ENCODE measurements at places on chromosomes 5 and 9. TPM values are rescaled to one million over a fixed set of nuclear protein-coding genes. Genes with fewer than 3 reads are reported as not detected.

SELENOP gene
- total RNA-seq, result 86.9 TPM

DNA sequence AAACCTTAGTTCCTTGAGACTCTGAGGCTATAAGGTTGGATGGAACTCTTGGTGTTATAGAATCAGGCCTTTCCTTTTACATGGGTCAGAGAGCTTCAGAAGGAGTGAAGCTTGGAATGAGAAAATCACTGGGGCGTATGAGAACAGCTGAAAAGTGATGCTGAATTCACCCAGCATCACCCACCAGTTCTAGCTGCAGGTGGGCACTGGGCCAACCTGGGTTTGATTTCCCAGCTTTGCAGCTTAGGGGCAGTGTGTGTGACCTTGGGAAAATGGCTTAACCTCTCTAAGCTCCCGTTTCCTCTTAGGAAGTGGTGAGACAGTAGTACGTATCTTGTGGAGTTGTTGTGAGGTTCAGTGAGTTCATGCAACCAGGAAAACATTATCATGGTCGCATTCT lies 10.7 kb downstream of the PCDH12 start:
- DNase-seq, result no peak

SPAAR gene
- total RNA-seq, result 0.14 TPM

- no peak for DNase-seq
These were observed 247.0 kb upstream of the TNC start for GRCh38 chr9:115364991-115365390.

DNA sequence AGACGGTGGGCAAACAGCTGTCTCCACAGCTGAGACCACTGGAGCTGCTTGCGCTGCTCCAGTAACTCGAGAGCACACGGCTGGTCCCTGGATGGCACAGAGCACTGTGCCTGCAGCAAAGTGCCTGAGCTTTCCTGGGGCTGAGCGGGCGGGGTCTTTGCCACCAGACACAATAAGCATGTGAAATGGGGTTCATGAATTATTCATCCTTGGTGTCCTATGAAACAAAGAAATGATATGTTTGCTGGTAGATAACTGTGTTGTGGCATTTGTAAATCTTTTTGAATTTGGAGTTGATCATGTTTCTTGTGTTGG lies 151.7 kb upstream of the MPDZ start:
- no peak for DNase-seq

DNA sequence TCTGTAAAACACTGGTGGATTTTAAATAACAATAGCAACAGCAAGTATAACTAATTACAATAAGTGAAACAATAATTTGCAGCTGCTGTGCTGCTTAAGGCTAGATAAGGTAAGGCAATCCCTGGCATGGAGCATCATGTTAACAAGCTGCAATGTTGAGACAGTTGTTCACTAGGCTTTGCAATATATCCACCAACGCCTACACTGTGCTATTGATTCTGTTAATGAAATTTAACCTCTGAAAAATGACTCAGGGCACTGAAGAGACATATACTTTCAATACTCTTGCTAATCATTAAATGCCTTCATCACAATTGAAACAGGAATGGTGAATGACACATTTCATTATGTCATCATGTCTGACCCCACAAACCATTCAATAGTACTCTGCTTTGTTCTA lies 255.0 kb downstream of the EFNA5 start:
- no peak for DNase-seq

DNA sequence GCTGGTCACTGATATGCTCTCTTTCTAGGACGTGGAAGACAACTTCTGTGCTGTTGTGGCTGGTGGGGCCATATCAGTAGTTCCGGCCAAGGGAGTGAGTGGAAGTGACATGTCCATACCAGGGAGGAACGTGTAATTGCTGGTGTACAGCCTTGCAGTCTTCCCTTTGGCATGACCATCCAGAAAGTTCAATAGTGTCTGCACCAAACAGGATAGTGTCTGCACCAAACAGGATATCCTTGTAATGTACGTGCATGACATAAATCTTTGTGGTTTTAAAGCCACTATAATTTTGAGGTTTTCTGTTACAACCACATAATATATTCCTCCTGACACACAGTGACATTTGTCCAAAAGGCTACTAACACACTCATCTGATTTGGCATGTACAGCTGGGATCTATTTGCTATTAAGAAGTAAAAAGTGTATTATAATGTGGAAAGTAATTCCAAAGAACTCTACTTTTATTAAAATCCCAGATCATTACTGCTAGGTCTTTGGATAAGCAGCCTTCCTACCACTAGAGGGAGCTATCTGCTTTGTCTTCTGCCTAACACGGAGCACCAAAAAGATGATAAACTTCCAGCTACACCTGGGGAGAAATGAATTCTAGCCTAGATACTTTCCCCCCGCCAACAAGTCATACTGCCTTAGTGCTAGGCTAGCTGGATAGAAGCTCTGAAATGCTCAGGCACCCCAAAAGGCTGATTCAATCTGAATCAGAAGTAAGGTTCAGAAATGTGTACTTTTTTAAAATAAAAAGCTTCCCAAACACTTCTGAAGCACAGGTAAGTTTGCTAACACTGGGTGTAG lies 52.7 kb downstream of the RNF145 start:
- no peak for DNase-seq
